Stimulated activated CD4-positive, alpha-beta T cell treated with anti-CD3 and anti-CD28 coated beads, TNF-alpha, amount 100 ng/mL, for 1 hour (primary cell): ENCODE measurements at places on chromosomes 1 and 21.
A peak's percentile ranks its signal among the peaks of the same experiment; 100 is the strongest.

DNA sequence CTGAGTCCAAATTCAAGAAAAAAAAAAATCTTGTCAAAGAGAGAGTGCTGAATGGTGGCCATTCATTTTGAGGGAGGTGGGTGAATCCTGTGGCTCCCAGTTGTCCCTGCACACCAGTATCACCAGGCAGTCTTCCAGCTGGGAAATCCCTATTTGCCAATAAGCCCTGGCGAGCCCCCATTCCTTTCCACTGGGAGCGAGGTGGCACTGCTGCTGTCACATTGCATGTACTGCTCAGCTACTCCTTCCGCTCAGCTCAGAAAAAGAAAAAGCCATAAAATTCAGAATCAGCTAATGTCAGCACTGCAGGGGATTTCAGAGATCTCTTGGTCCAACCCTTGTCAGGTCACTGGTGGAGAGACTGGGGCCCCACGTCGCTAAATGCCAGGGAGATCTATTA, 298.5 kb downstream of the OMA1 start:
- DNase-seq, result no peak

GRCh38 chr1:206821493-206821892, 43.9 kb upstream of the IL20 start:
- no peak for DNase-seq

- no peak for DNase-seq
Observed at GRCh38 chr1:22471610-22472009, 20.0 kb downstream of the ZBTB40 start.

GRCh38 chr1:225465793-225466517, 38.1 kb upstream of the LBR start:
- no peak for DNase-seq

GRCh38 chr21:19034560-19034959, 631.0 kb upstream of the TMPRSS15 start:
- no peak for DNase-seq

DNA sequence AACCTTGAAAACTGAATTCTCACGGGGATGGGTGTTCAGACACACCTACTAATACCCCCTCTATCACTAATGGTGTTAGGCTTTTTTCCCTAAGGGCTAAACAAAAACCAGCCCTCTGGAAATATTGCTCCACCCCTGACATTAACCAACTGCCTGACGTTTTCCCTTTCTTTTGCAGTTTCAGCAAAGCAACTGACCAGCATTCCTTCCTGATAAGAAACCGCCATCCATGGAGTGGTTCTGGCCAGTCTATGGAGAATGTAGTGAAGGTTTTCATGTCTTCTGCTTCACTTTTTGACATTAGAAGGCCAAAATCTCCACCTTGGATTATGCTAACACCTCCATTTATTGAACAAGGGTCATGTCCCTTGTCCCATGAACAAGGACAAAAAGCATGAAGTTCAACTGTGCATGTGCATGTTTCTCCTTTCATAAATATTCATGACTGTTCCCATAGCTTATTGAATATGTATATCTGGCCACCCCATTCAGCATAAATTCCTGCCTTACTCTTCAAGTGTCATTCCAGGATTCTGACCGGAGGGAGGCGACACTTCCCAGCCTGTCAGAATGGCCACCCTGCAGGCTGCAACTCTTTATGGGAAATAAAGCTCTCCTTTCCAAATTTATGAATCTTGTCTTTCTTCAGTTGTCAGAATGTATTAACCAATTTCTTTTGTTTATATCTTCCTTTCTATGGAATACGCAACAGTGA, 314.3 kb downstream of the HHIPL2 start:
- no peak for DNase-seq

DNA sequence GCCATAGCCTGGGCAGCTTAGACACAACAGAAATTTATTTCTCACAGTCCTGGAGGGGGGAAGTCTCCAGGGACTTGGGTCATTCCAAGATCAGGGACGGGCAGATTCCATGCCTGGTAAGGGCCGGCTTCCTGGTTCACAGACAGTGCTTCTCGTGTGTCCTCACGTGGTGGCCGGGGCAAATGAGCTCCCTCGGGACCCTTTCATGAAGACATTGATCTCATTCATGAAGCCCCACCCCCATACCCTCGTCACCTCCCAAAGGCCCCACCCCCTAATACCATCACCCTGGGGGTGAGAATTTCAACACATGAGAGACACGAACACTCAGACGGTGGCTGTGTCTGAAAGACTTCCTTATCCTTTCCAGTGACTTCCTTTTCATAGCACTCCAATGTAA, 51.5 kb downstream of the ACOT7 start:
- DNase-seq, result no peak

GRCh38 chr1:169212088-169212487, 105.6 kb downstream of the ATP1B1 start:
- DNase-seq, result no peak

DNA sequence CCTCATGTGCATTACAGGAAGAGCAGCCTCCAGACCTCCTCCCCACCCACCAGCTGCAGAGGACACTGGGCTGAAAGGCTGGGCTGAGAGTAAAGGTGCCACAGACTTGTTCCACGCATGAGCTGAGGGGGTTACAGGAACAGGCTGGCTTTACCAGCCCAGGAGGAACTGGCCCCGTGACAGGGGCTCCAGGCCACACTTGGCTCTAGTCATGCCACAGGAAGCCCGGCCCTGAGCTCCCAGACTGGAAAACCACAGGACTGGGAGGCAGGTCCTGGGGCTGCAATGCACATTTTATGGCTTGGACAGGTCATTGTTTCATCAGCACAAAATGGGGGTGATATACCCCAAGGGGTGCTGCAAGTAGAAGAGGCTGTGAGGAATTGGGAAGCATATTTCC, 35.6 kb downstream of the GPA33 start:
- DNase-seq, result no peak

GRCh38 chr1:32208891-32209328, at the start of gene DCDC2B:
Gene DCDC2B (plus strand): TSS chr1:32209089. CDS start chr1:32209094, 5 bp downstream.
- no peak for DNase-seq

DNA sequence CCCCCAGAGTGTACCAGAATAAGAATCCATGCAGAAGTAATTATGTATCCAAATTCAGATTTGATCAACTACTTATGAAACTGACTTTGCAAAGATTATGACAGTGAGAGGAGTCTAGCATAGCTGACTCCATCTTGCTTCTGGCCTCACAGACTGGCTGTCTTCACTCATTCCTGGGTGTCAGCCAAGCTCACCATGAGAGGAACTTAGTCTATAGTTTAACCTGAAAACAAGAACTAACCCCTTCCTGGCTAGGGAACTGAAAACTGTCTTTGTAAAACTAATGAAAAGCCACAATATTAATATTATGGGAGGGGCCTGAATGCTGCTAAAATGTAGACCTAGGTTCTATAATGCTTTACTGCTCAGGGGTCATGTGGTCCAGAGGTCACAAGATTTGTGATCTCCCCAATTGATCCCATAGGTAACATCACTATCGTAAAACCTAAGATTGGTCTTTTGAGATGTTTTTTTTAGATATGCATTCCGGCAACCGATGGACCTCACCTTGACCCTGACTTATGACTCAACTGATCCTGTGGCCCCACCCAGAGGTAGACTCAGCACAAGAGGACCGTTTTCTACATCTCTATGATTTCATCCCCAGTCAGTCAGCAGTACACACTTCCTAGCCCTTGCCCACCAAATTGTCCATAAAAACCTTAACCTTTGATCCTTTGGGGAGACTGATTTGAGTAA, 55.2 kb downstream of the ATP1B1 start:
- DNase-seq, result no peak

DNA sequence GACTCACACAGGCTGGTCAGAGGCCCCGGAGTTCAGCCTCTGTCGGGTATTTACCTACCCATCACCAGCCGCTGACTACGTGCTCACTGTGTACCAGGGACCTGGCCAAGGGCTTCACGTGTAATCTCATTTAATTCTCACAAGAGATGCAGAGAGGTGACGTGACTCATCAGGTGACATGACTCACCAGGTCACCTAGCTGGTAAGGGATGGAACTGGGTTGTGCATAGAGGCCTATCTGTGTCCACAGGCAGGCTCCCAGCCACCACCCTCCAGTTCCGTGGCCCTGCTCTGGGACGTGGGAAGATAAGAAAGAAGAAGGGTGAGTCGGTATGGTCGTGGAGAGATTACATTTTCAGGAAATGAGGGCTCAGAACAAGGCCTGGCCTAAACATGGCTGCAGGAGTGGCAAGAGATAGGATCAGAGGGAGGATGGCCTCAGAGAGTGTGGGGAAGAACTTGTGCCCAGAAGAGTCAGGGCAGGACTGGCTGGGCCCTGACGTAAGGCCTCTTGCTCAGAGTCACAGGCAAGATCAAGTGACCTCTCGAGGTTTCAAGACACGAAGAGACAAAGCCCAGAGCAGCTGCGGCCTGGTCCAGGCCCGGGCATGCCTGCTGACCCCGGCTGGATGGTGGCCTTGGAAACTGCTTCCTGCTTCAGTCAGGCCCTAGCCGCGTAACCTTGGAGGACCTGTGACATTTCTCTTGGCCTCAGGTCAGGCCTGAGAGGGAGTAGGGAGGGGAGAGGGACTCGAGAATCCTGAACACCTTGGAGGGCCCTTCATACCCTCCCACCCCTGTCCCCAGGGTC, 52.7 kb upstream of the WASF2 start:
- DNase-seq, result no peak

DNA sequence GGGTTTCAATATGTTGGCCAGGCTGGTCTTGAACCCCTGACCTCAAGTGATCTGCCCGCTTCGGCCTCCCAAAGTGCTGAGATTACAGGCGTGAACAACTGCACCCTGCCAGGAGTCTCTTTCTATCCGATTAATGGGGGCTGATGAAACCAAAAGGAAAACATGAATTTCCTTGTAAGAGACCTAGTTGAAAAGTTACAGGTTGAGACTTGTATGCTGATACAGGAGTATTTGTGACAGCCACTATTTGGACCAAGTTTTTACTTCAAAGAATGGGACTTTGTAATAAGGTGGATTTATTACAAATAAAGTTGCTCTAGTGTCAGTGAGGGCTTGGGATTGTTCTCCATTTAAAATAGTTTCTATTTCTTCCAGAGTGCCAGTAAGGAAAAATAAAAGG, 43.6 kb upstream of the TMEM61 start:
- no peak for DNase-seq

GRCh38 chr1:2300004-2300771, 72.1 kb downstream of the SKI start:
- DNase-seq, result peak; percentile 58

DNA sequence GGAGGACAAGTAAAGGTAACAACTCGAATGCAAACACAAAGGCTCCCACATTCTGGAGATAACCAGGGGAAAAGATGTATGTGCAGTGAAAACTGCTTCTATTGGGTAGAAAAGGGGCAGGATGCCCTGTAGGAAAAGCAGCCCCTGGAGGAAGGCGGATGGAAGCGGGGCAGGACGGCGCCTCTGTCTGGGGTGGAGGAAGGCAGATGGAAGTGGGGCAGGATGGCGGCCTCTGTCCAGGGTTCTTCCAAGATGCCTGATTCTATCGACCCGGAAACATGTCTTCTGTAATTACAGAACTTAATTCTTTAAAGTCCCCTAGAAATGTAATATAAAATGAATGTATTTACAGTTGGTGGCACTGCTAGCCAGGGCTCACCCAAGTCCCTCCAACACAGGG, 24.0 kb upstream of the LRRC47 start:
- no peak for DNase-seq

DNA sequence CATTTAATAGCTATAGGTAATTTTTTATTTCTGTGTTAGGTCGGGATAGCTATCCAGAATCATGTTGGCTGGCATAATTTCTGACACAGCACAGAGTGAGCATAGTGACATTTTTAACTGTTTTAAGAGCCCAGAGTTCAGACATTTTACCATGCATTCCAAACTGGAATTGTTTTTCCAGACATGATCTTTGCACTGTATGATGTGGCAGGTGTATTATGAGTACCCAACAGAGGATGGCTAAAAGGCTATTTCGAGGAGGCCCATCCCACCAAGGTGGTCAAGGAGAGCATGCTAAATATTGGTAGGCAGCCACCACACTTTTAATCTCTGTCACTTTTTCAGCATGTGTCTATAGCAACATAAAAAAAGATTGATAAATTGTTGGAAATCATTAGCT, 137.3 kb upstream of the ST6GALNAC5 start:
- no peak for DNase-seq
